Activated naive CD4-positive, alpha-beta T cell treated with anti-CD3 and anti-CD28 coated beads, Interleukin-2, amount 10 ng/mL, durations not matched to agents 7 days and 5 days (primary cell): ENCODE measurements at places on chromosomes 16 and 17.

GRCh38 chr16:81936209-81937000 is 74.9 kb downstream of the SDR42E1 start:
- no peaks in the 10 kb centered on the region for H3K4me1 ChIP-seq
- H3K4me3 ChIP-seq = no peak overlapping the region
- no peak for DNase-seq
- no peaks in the 10 kb centered on the region for H3K36me3 ChIP-seq

DNA sequence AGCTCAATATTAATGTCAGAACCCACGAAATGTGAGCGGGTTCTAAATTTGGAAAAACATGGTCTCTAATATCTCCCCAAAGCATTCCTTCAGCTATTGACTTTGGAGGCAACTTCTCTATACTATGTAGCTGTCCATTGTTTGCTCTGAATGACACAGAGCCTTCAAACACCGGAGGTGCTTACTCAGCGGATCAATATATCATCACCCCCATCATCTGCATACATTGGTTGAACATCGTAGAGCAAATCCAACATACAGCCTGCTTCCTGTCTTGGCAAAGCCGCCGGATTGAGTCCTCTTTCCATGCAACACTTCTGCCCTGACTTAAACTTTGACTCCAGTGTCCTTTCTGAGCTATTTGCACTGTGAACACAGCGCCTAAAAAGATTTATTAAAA is 61.3 kb downstream of the C17orf67 start:
- peaks cover under 1% of the 10 kb centered on the region for H3K4me1 ChIP-seq
- no peak overlapping the region for H3K27ac ChIP-seq
- no peaks in the 10 kb centered on the region for H3K27me3 ChIP-seq
- no peaks in the 10 kb centered on the region for H3K36me3 ChIP-seq
- no peak for DNase-seq

DNA sequence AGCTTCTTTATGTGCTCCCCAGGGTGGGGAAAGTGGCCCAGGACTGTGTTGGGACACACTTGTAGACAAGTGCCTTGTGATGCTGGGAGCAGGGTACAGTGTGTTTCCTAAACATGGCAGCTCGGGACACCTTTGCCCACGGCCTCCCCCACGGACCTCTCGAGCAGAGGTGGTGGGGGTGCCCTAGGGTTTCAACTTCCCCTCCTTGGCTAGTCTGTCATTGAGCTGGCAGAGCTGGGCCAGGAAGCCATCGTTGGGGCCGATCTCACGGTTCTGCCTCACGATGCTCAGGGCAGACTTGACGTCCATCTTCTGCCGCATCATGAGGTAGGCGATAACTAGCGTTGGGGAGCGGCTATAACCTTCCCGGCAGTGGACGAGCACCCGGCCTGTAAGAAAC is 9.4 kb downstream of the DUSP3 start:
- peaks cover 6% of the 10 kb centered on the region for H3K4me1 ChIP-seq
- peaks cover 19% of the 10 kb centered on the region for H3K36me3 ChIP-seq
- peak; percentile 6 for DNase-seq
- no peak overlapping the region for H3K27ac ChIP-seq
- peaks cover 5% of the 10 kb centered on the region for H3K27me3 ChIP-seq
- no peak overlapping the region for H3K4me3 ChIP-seq

DNA sequence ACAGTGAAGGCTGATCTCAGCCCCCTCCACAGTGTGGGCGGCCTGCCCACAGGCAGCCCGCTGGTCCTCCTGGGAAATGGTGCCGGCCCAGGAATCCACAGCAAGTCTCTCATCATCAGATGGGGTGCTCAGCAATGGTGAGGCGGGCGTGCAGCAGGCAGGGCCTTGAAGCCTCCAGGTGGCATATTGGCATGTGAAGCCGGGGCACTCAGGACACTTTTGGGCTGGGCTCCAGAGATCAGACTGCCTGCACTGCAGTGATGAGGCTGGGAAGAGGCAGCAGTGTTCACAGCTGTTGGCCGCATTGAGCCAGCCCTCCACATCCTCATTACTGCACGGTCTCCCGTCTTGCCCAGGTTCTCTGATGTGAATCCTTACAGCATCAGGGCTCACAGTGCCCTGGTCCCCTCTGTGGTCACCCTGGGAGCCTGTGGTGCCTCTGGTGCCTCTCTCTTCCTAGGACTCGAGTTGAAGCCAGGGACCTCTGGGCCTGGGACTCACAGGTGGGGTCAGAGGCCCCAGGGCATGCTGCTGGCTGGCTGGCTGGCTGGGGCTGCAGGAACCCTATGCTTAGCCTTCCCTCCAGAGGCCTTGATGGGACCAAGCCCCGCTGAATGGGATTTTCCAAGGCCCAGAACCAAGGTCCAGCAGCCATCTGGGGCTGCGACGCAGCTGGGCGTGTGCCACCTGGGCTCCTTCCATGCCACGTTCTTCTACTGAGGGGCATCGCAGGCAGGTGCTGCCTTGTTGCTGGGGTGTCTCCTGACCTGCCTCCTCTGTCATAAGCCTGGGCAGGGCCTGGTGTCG is 48.6 kb downstream of the TNFRSF13B start:
- H3K4me1 ChIP-seq = no peaks in the 10 kb centered on the region
- no peaks in the 10 kb centered on the region for H3K36me3 ChIP-seq
- H3K4me3 ChIP-seq = no peak overlapping the region

DNA sequence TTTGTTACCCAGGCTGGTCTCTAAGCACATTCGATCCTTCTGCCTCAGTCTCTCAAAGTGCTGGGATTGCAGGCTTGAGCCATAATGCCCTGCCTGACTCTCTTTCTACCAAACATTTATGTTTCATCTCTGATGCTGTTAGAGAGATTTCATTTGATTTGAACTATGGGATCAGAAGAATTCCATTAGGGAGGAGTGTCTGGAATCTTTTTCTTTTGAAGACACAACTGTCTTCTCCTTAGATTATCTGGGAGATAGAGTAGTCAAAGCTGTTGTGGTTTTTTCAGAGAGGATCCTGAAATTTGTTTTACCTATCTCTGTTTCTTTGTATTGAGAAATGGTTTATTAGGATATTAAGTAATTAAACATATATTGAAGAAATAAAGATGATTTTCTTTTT is 29.4 kb downstream of the WIPF2 start:
- DNase-seq = no peak
- peaks cover 6% of the 10 kb centered on the region for H3K4me1 ChIP-seq
- H3K36me3 ChIP-seq = peaks cover 2% of the 10 kb centered on the region
- H3K27ac ChIP-seq = no peak overlapping the region
- H3K4me3 ChIP-seq = no peak overlapping the region

- H3K27me3 ChIP-seq = peaks cover 2% of the 10 kb centered on the region
- H3K4me1 ChIP-seq = no peaks in the 10 kb centered on the region
- no peak overlapping the region for H3K27ac ChIP-seq
- no peak overlapping the region for H3K4me3 ChIP-seq
- DNase-seq = no peak
- no peaks in the 10 kb centered on the region for H3K36me3 ChIP-seq
These were observed 12.7 kb upstream of the PABPN1L start for GRCh38 chr16:88878967-88879787.

- no peaks in the 10 kb centered on the region for H3K36me3 ChIP-seq
- H3K27me3 ChIP-seq = no peaks in the 10 kb centered on the region
- H3K4me1 ChIP-seq = no peaks in the 10 kb centered on the region
These were observed 336.5 kb downstream of the C16orf95 start for GRCh38 chr16:86980644-86981043.

GRCh38 chr16:27251541-27252205 is 16.9 kb downstream of the NSMCE1 start:
- H3K27ac ChIP-seq = peak overlapping the region; percentile 63
- H3K36me3 ChIP-seq = peaks cover 71% of the 10 kb centered on the region
- H3K27me3 ChIP-seq = no peaks in the 10 kb centered on the region
- peaks cover 67% of the 10 kb centered on the region for H3K4me1 ChIP-seq
- no peak for DNase-seq

- DNase-seq = no peak
- H3K27ac ChIP-seq = no peak overlapping the region
- H3K4me1 ChIP-seq = peaks cover 17% of the 10 kb centered on the region
- H3K36me3 ChIP-seq = no peaks in the 10 kb centered on the region
These were observed 9.7 kb upstream of the BAIAP2 start for GRCh38 chr17:81025065-81025740.
